ENCODE measurements at places on chromosomes 5 and 9.

GRCh38 chr5:111453295-111453694 lies 59.0 kb downstream of the STARD4 start:
- DNase-seq: no peak

GRCh38 chr9:126986506-126986951 lies 71.9 kb downstream of the RALGPS1 start:
- no peak for DNase-seq

- no peak for DNase-seq
Observed at GRCh38 chr5:30100148-30100713, 1093.3 kb upstream of the CDH6 start.

- DNase-seq: no peak
Observed at GRCh38 chr9:130839132-130840111, 4.4 kb downstream of the ABL1 start.

DNA sequence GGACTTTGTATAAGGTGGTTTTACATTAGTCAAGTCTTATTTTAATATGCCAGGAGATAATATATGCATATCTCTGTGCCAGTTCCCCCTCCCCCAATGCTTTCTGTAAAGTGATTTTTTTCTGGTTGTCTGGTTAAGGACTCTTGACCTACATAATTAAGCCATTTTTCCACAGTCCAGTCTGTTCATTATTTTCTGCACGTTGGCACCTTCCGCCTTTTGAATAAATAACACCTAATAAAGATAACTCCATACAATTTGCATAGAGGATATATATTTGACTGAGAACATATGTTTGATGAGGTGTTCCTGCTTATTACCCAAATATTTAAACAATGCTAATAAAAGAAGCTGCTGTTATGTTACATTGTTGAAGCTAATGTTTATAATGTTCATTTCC lies 320.9 kb downstream of the DMAC1 start:
- DNase-seq: no peak

DNA sequence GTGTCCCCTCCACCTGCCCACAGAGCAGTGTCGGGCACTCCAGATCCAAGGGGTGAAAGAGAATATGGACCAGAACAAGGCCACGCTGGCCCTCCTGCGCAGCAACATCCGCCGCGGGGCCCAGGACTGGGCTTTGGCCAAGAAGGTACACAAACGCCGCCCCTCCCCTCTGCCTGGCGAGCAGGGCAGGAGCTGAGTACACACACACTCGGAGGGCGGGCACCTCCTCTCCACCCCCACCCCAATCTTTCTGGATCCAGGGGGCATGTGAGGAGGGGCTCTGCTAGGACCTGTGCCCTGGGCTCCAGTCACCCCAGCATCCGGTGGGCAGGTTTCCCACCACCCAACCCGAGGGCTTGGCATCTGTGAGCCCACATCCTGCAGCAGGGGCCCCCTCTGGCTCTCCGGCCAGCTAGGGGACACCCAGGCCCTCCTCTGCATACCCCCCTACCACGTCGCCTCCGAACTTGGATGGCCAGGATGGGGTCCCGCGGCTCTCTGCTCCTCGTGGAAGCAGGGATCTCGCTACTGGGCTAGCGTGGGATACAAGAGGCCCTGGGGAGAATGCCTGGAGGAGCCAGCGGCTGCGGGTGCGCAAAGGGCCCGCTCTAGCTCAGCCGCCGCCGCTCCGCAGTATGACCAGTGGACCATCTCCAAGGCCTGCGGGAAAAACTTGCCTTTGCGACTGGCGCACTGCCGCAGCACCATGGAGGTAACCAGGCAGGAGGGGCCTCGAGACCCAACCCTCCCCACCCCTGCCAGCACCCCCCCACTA lies 3.1 kb downstream of the CCDC183 start:
- DNase-seq: no peak

DNA sequence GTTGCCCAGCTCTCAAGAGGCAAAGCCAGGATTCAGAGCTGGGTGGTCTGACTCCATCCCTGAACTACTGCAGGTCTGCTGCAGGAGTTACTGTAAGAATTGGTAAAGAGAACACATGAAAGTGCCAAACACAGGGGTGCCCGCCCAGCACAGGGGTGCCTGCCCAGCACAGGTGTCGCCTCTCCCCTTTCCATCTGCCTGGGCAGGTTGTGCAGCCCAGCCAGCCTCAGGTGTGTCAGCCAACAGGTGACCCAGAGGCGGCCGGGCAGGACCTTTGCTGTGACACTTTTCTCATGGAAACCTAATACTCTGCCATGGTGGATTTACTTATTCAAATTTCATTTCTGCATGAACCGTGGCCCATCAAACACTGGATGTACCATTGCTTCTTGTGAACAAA lies 289.7 kb upstream of the IRX4 start:
- no peak for DNase-seq

DNA sequence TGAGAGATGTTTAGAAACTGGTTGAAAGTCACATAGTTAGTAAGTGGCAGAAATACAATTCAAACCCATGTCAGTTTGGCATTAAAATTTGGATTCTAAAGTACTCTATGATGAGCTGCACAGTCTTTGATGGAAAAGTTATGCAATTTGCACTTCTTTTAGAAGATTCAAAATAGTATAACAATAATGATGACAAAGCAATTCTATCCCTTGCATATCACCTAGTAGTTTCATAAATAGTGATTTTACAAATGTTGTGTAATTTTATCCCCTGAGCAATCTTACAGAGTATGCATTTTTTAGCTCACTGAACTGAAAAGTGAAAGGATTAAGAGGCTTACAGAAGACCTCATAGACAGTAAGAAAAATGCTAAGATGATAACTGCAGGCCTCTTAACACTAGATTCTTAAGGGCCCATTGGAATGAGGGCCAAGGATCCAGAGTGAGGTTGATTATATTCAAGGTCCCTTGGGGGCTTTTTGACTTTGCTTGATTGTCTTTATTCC lies 3.7 kb downstream of the C5orf46 start:
- DNase-seq: no peak

DNA sequence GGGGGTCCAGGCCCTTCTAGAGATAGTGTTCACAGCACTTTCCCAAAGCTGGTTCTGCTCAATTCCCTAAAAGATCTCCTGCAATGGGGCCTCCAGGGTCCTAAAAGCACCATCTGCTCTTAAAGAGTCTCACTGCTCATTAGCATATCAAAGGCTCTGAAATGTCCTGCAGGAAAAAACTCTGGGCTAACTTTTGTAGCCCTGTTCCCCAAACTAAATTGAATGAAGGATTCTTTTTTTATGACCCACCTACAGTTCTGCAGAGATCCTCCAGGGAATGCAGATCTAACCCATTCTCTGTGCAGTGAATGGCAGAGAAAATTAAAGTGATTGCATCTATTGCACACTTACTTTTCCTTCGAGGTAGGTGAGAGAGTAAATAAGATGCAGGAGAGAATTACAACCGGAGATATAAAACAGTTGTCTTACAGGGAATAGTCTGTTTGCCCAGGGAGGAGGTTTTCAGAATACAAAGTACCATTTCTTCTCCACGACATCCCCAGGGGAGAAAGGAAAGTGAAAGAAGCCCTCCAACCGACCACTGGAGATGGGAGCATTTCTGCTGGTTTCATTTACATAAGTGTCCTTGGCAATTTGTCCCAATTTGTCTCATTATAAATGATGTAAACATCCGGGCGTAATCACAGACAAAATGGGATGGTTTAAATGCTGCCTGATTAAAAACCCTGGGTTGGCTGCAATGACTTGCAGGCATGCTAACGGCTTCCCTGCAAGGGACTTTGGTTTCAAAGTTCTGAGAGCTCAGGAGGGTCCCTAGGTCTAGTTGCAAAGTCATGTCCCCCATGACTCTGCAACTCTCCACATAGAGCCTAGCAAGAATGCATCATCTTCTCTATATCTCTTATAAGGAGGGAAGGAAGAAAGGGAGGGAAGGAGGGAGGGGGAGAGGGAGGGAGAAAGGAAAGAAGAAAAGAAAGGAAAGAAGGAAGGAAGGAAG lies 114.0 kb downstream of the KCNIP1 start:
- DNase-seq: no peak

DNA sequence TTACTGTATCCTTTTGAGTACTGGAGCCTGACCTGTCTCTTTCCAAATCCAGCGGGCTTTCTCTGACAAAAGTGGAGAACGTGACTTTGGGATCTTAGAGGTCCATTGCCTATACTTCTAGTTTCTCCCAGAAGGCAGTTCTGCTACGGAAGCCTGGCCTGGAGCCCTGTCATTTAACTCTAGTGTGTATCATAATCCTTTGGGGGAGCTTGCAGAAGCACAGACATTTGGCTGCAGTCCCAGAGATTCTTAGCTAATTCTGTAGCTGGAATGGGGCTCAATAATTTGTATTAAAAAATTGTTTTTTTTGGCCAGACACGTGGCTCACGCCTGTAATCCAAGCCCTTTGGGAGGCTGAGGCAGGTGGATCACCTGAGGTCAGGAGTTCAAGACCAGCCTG lies 3.0 kb downstream of the HARS2 start:
- DNase-seq: no peak

DNA sequence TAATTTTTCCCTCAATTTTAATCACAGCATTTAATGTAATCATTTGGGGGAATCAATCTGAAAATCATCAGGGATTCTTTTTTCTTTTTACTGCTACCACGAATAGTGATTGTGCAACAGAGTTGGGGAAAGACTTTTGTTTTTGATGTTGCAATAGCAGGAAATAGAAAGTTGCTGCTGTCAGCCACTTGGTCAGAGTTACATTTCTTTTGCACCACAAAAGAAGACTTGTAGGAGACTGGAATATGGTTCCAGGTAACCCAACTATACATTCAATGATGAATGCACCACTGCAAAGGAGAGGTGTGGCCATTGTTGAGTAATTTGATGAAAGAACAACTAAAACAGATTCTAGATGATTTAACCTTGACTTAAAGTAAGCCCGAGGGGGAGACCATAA lies 46.3 kb upstream of the PALM2AKAP2 start:
- DNase-seq: no peak

- no peak for DNase-seq
Observed at GRCh38 chr9:126957687-126958053, 43.1 kb downstream of the RALGPS1 start.

DNA sequence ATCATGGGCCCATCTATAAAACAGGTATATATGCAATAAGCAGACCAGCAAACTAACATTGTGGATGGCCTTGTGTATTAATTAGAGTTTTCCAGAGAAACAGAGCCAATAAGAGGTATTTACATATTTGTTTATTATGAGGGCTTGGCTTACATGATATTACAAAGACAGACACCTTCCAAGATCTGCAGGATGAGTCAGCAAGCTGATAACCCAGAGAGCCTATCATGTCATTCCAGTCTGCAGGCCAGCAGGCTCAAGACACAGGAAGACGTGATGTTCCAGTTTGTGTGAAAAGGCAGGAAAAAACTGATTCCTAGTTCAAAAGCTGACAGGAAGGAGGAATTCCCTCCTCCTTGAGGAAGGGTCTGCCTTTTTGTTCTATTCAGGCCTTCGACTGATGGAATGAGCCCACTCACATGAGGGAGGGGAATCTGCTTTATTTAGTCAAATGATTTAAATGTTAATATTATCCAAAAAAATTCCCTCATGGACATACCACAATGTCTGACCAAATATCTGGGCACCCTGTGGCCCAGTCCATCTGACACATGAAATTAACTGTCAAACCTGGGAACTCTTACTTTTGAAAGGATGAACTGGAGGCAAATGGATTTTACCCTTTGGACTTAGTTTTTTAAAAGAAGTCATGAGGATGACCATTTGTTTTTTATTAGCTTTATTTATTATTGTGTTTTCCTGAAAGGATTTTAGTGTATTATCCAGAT lies 161.2 kb upstream of the CHD1 start:
- no peak for DNase-seq

- no peak for DNase-seq
Observed at GRCh38 chr5:37501152-37501551, 122.0 kb downstream of the WDR70 start.

DNA sequence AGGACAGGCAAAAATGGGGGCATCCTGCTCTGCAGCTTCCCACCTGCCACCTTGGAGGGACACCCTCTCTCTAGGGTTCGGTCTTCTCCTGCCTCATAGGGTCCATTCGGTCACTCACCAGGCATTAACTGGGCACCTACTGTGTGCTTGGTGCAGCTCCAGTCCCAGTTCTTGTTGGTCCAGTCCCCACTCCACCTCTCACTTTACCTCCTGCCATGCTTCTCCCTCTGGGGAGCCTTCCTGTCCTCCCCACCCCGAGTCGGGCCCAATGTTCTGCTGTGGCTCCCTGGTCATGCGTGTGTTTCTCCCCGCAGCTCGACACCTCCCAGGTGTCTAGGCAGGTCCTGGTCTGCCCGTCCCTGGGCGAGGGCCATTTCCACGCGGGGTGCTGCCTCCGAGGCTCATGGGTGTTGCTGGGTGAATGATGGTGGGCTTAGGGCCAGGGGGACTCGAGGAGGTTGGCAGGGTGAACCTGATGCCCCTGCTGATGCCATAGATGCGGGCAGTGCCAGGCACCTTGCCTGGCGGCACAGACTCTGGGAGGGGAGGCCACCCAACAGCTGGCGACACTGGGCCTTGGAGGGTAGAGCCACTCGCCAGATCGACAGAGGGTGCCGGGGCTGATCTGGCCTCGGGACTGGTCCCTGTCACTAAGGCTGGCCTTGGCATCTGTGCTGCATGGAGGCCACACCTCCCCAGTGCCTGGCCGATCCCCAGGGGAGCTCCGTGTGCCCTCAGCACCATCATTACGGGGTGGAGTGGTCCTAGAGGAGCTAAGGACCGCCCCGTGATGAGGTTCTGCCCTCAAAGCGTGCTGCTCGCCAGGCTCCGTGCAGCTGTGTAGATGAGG lies 66.0 kb upstream of the RNU6ATAC start:
- DNase-seq: no peak

GRCh38 chr5:81626524-81626923 lies 124.4 kb downstream of the SSBP2 start:
- no peak for DNase-seq

DNA sequence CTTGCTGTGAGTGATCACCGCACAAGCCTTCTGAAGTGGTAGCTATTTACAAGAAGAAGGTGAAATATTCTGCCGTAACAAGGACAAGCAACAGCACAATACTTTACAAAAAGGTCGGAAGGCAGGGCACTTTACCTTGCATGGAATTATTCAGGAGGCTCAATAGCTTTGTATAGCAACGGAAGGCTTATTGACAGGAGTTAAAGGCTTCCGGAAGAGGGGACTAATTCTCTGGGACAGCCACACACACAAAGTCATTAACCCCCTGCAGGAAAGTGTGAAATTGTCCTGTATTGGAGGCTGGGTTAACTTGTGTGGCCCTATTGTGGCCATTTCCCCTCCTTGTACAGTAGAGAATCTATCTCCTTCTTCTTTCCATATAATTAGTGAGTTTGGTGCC lies 199.3 kb upstream of the SEMA6A start:
- no peak for DNase-seq

Data from NCI-H446 treated with DMSO at 0.1 percent for 48 hours (cell line).